Colonic mucosa (tissue), 4 donors: ENCODE measurements at places on chromosomes 3 and 15. TPM values are rescaled to one million over a fixed set of nuclear protein-coding genes. Genes with fewer than 3 reads are reported as not detected.

DNA sequence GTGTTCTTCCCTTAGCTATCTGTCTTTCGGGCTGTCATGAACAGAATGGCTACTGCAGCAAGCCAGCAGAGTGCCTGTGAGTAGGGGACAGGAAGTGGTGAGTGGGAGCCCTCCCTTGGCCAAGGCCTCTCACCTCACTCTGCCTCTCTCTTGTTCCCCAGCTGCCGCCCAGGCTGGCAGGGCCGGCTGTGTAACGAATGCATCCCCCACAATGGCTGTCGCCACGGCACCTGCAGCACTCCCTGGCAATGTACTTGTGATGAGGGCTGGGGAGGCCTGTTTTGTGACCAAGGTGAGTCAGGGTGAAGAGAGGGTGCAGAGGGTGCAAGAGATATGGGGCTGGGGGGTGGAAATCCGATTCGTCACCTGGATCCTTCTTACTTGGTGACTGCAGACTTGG, 3.0 kb downstream of the DLL4 start:
- peak; percentile 50 for DNase-seq
- H3K27me3 ChIP-seq: peaks cover 15% of the 10 kb centered on the region
- peak overlapping the region; percentile 52 for H3K4me3 ChIP-seq

DNA sequence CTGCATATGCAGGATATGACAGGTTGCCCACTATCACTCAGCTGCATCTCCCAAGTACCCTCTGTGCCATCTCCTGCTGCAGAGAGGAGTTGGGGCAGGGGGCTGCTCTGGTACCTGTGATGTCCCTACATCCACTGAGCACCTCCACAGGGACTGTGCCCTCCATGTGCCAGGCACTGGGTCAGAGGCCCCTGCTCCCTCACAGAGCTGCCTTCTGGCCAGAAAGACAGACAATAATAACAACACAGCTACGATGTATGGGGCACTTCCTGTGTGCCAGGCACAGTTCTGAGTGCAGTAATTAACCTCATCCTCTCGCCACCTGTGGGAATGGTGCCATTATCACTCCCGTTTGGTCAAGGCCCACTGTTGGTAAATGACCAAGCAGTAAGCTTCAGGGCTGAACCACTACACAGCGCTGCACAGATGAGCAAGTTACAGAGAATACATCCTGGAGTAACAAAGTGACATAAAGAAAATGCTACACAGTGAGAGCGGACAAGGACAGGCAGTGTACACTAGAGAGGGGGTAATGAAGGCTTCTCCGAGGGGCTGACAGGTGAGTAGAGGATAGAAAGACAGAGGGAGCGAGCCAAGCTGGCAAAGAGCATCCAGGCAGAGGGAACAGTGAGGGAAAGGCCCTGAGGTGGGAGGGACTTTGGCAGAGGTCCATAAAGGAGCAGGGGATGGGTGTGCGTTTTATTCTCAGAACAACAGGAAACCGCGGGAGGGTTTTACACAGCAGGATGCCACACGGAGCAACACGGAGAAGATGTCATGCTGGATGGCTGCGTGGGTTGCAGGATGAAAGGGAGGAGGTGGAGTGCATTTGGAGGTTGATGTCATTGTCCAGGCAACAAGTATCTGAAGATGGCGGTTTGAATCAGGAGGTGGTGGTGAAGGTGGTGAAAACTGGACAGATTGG, 13.6 kb downstream of the WNT7A start:
- no peaks in the 10 kb centered on the region for H3K36me3 ChIP-seq
- DNase-seq: no peak
- no peak overlapping the region for H3K4me3 ChIP-seq
- H3K27me3 ChIP-seq: no peaks in the 10 kb centered on the region

DNA sequence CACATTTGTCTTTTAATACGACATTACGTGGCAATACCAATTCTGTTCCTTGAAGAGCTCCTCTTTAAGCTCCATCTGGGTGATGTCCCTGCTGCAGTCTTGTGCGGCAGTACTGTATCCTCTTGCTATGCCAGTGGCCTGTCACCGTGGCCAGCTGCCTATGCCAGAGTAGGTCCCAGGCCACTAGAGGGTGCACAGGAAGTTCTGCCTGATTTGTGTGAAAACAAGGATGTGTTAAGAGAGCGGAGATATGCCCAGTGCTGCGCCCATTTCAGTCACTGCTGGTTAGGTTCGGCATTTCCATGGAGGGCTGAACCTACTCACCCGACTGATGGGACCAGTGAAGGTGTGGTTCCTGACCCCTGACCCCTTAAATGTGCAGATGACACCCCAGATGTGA, 25.2 kb downstream of the NIPA1 start:
- DNase-seq: peak; percentile 56
- no peak overlapping the region for H3K27ac ChIP-seq
- no peaks in the 10 kb centered on the region for H3K36me3 ChIP-seq

DNA sequence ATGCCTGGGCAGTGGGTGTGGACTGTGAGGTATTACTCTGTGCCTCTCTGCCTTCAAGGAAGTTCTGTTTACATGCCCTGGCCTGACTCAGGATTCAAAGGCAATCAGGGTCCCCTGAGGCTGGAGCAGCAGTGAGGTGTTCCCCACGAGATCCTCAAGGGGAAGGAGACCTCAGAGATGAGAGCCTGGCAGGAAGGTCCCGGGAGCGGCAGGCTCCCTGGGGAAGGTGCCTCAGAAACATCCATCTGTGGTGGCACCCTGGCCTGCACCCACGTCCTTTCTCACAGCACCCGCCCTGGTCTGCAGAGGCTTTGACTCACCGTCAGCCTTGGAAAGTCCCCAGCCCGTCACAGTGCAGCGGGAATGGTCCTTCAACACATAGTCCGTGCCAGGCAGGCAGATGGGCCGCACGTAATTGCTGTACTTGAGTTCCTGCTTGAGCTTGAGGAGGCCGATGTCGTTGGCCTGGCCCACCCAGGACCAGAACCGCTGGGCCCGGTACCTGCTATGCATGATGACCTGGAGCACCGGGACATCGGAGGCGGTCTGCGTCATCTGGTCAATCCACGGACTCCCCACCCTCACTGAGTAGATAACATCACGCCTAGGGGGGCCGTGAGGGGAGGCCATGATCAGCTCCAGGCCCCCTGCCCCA, 3.6 kb downstream of the PRSS50 start:
- H3K27me3 ChIP-seq: peaks cover 3% of the 10 kb centered on the region
- no peaks in the 10 kb centered on the region for H3K36me3 ChIP-seq
- no peak overlapping the region for H3K27ac ChIP-seq
- DNase-seq: no peak
- no peak overlapping the region for H3K4me3 ChIP-seq

GRCh38 chr15:57698991-57699390, 7.5 kb upstream of the POLR2M start:
- no peaks in the 10 kb centered on the region for H3K27me3 ChIP-seq
- H3K27ac ChIP-seq: no peak overlapping the region
- no peak overlapping the region for H3K4me3 ChIP-seq
- H3K4me1 ChIP-seq: no peaks in the 10 kb centered on the region

DNA sequence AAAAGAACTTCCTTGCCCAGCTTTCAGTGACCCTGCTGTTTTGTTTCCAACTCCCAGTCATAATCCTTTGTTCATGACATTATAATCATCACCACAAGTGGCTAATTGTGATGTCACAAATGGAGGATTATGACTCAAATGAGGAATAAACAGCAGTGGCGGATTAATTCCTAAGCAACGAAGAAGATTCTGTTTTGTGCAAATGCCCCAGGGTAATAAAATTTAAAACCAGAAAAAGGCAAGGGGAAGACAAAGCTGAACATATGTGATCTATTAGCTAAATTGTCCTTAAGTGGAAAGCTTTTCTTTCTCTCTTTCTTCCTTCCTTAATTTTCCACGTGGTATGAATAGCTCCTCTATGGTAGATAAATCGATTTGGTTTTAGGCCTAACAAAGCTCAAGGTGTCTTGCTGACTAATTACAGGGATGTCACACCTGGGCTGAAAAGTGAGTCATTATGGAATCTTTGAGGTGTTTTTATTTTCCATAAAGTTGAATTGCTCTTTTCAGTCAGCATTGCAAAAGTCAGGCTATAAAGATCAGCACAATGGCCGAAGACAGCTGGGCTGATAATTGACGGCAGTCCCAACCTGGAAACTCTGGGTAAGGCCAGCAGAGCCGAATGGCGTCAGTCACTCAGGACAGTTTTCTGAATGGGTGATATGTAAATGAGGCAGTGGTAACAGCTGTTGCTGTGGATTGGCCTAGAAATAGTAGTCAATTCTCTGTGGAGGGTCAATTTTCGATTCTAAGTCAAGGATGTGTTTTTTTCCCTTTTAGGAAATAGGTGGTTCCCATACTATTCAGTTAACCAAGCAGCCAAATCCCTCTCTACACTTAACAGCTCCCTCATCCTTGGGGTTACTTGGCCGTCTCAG, 121.5 kb downstream of the PTPRG start:
- no peaks in the 10 kb centered on the region for H3K36me3 ChIP-seq
- H3K27me3 ChIP-seq: no peaks in the 10 kb centered on the region
- no peaks in the 10 kb centered on the region for H3K4me1 ChIP-seq
- no peak for DNase-seq

GRCh38 chr15:48946074-48946839, 17.5 kb downstream of the SHC4 start:
- H3K4me1 ChIP-seq: no peaks in the 10 kb centered on the region
- H3K36me3 ChIP-seq: no peaks in the 10 kb centered on the region
- H3K27me3 ChIP-seq: no peaks in the 10 kb centered on the region
- no peak overlapping the region for H3K4me3 ChIP-seq

DNA sequence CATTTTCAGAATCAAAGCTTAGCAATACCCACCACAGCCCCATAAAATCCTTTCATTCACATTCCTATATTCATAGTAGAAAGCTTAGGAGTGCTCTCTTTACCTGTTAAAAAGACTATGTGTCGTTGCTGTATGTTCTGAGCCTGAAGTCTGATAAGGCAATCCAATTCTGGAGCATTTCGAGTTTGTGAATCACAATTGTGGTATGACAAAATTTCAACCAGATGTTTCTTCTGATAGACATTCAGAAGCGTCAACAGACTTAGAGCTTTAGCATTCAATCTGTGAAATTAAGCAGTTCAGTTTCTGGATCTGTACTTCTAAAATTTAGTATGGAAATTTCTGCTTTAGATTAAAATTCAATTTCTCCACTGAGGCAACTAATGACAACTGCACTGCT, 58.3 kb downstream of the TASOR start:
- no peaks in the 10 kb centered on the region for H3K27me3 ChIP-seq
- H3K36me3 ChIP-seq: peaks cover 18% of the 10 kb centered on the region
- H3K27ac ChIP-seq: no peak overlapping the region
- H3K4me1 ChIP-seq: peaks cover 6% of the 10 kb centered on the region
- DNase-seq: no peak

Gene OXTR
- total RNA-seq: 0.24 TPM

Gene LCTL
- total RNA-seq: not detected

Gene DNAH12
- total RNA-seq: 0.02 TPM

Gene DPPA4
- not detected for total RNA-seq

Gene A4GNT
- not detected for total RNA-seq

Gene C3orf49
- not detected for total RNA-seq
